ENCODE measurements at places on chromosomes 13 and 19.

- DNase-seq, result peak; percentile 55
Measured at GRCh38 chr19:2097203-2097885, 629 bp downstream of the IZUMO4 start.

DNA sequence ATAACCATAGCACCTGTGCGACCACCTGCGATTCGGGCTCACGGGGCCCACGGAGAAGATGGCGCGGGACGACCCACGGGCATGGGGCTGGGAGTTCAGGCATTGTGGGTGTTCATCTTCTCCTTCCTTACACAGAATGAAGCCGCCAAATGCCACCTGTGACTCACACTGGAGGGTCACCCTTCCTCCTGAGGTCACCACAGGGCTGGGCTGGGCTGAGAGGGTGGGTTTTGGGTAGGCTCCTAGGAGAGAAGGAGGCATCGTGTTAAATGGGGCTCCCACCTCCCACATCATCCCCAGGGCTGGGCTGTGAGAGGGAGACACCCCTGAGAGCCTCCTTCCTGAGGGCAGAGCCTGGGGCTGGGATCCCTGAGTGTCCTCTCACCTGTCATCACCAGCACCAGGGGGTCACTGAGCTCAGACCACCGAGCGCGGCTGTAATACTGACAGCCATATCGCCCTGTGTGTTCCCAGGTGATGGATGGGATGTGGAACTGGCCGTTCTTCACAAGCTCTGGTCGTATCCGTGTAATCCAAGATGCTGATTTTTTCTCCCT, 1.4 kb downstream of the LILRB2 start:
- no peak for DNase-seq

DNA sequence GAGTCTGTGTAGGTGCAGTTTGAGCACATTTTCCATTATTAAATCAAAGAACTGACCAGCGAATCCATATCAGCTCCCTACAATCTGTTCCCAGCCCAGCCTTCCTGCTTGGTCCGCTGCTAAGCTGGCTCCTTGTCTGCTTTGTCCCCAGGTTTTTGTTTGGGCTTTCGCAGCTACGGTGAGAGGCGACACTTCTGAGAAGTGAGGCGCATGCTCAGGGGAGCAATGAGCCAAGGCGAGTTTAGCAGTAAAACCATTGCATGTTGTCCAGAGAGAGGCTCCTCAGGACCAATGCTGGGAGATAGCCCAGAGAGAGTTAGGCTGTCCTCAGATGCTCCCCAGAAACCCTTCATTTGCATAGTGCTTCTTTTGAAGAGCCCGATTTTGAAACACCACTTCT, 162.0 kb downstream of the ITGBL1 start:
- DNase-seq, result no peak

DNA sequence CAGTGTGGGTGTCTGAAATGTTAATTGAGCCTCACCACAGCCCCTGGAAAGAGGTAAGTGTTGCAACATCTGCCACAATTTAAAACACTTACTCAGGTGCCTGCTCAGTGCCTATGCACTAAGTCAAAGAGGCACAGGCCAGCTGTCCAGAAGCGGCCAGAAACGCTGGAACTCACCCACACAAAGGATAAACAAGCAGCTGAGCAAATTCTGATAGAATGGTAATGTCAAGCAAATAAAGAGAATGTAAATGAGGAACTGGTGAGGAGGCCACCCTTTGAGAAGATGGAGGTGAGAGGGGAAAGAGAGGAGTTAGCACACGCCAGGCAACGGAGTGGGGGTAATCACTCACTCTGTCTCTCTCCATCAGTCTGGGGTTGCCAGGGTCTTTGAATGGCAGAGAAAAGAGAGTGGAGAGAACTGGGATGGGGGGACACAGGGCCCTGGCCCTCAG, 67.7 kb upstream of the SERP2 start:
- no peak for DNase-seq

- DNase-seq, result no peak
Measured at GRCh38 chr13:46071590-46072249, 19.2 kb upstream of the ZC3H13 start.

DNA sequence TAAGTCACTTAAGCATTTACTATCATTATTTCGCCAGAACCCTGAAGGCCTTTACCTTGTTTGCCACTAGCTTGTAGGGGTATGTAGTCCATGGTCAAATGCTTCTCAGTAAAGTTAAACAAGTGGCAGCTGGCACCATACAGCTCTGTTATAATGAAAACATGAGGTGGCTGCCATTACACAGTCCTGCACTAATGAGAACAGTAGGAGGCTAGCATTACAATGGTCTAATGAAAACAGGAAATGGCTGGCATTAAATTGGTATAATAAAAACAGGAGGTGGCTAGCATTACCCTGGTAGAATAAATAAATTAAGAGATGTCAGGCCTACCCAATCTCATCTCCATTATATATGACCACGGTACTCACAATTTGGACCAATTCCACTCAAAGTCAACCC, 107.5 kb downstream of the PCDH17 start:
- DNase-seq, result no peak

GRCh38 chr13:48246102-48246501, 13.1 kb downstream of the ITM2B start:
- no peak for DNase-seq

DNA sequence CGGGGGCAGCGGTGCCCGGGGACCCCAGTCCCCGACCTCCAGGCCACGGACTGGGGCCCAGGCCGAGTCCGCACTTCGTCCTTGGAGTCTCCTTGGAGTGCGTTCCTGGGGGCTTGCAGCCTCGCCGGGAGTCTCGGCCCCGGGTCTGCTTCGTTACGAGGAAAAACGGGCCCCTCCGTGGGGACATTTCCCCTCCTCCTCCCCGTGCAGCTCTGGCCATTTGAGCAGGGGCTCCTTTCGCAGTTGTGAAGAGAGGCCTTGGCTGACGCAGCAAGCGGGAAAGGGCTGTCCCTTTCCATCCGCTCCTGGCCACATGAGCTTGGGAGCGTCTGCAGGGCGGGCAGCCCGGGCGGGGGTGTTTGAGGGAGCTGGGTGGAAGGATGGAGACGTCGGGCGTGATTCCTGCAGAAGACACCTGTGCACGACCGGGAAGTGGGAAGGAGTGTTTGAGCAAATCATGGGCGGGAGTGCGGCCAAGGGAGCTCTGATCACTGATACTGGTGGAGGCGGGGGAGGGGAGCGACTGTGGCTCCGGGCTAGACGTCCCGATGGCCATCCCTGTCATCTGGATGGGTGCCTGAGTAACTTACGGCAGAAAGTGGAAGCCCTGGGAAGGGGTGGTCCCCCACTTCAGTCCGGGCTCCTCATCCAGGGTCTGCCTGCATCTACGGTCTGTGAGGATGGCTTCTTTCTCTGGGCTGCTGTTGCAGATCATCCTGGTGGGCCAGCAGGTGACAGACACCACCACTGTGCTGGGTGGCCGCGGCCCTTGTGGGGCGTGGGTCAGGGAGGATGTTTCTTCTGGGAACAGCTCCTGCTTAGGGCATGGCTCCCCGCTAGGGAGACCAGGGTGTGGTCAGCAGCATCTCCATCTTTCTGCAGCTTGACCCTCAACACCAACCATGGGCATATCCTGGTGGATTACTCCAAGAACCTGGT, 736 bp downstream of the GPI start:
- DNase-seq, result no peak

DNA sequence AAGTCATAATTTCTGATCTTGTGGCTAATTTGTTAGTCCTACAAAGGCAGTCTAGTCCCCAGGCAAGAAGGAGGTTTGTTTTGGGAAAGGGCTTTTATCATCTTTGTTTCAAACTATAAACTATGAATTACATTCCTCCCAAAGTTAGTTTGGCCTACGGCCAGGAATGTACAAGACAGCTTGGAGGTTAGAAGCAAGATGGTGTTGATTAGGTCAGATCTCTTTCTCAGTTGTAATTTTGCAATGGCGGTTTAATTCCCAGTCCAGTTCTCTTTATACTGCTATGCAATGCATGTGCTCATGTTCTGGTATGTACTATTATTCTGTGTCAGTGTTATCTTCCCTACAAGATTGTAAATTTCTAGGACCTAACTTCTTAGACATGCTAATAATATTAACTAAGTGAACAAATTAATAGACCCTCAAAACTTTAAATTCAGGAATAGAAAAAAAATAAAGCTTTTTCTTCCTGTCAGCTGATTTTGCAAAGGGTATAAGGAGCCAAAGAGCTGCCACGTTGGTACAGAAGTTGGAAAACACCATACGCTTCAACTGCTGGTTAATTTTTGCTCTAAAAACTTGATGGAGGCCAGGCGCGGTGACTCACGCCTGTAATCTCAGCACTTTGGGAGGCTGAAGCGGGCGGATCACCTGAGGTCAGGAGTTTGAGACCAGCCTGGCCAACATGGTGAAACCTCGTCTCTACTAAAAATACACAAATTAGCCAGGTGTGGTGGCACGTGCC, 1.3 kb upstream of the DNAJC15 start:
- no peak for DNase-seq

GRCh38 chr19:40422748-40423566, 2.8 kb downstream of the SERTAD1 start:
- no peak for DNase-seq

- DNase-seq, result no peak
Measured at GRCh38 chr13:60152114-60152513, 11.6 kb downstream of the DIAPH3 start.

DNA sequence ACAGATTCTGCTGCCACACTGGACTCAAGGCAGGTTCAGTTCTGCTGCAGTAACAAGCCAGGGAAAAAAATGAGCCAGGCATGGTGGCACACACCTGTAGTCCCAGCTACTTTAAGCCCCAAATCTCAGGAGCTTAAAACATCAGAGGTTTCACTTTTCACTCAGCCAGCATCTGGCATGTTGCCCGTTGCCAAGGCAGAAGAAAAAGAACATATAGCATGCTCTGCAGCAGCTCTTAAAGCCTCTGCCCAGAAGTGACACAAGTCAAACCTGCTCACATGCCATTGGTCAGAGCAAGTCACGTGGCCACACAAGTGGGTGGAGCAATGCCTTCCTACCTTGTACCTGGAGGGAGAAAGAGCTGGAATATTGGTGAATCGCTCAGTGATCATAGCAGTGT, 14.7 kb upstream of the ADGRE5 start:
- DNase-seq, result peak; percentile 84

- DNase-seq, result no peak
Measured at GRCh38 chr13:45333977-45334922, 6.7 kb downstream of the TPT1 start.

GRCh38 chr19:13163609-13164342, 13.6 kb downstream of the IER2 start:
- DNase-seq, result peak; percentile 71

GRCh38 chr19:46478356-46478986, 7.1 kb upstream of the PNMA8A start:
- no peak for DNase-seq

- DNase-seq, result no peak
Measured at GRCh38 chr13:27125357-27126282, 46.0 kb downstream of the USP12 start.

DNA sequence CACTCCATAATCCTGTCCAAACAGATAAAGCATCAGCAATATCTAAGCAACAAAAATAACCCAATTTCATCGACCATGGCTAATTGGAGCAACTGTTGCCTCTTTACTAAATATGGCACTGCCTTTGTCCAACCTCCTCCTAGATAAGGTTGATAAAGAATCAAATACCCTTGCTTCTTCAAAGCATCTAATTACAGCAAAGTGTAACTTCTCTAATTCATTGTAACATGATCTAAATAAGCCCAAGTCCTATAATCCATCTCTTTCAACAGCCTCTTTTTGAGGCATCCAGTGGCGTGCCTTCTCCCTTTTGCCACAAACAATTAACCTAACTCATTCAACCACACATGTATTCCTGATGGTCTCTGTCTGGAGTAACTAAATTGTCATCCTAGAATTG, 81.7 kb upstream of the KLHL1 start:
- no peak for DNase-seq

- no peak for DNase-seq
Measured at GRCh38 chr13:84812789-84813188, 930.5 kb upstream of the SLITRK1 start.

- DNase-seq, result no peak
Measured at GRCh38 chr19:54461613-54462012, 2.0 kb downstream of the LENG9 start.

GRCh38 chr13:72473321-72473720, 254.1 kb downstream of the MZT1 start:
- DNase-seq, result no peak

GRCh38 chr19:15417699-15418098, 1.1 kb downstream of the AKAP8L start:
- DNase-seq, result no peak

DNA sequence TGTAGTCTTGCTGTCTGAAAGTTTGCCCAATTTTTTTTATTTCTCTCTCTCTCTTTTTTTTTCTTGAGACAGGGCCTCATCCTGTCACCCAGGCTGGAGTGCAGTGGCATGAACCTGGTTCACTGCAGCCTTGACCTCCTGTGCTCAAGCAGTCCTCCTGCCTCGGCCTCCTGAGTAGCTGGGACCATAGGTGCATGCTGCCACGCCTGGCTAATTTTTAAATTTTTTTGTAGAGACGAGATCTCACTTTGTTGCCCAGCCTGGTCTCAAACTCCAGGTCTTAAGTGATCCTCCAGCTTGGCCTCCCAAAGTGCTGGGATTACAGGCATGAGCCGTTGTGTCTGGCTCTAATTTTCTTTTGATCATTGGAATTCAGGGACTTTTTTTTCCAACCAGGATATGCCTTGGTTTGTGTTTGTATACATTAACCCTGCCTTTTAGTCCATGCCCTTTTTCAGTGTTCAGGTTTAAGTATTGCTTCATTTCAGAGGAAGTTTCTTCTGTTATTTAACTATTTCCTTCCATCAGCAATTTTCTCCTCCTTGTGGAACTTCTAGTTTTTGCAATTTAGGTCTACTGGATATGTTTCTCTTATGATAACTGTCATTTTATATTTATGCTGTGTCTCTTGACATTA, 201.4 kb downstream of the PCCA start:
- DNase-seq, result no peak

GRCh38 chr19:1355568-1356507, 27.9 kb upstream of the NDUFS7 start:
- DNase-seq, result no peak

GRCh38 chr19:46303322-46303690, 6.5 kb downstream of the HIF3A start:
- DNase-seq, result no peak

- DNase-seq, result no peak
Measured at GRCh38 chr19:3603121-3603811, 3.4 kb downstream of the TBXA2R start.

- no peak for DNase-seq
Measured at GRCh38 chr13:44249431-44249836, 124.2 kb upstream of the SERP2 start.

GRCh38 chr13:33235564-33235963, 50.0 kb downstream of the STARD13 start:
- DNase-seq, result no peak

DNA sequence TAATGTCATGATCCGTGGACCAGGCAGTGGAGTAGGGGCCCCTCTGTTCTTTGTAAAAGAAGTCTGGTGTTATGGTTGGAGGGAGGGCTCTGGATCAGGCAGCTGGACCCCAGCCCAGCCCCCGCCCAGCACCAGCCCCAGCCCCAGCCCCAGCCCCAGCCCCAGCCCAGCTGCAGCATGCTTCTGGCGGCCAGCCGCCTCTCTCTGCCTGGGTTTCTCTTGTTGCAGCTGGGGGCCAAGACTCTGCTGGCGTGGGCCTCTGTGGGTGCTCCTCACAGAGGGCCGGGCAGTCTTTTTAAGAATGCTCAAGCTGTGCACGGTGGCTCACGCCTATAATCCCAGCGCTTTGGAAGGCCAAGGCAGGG, 17.9 kb downstream of the DOT1L start:
- no peak for DNase-seq

- no peak for DNase-seq
Measured at GRCh38 chr13:91470084-91470621, 71.7 kb downstream of the GPC5 start.
